ENCODE measurements at places on chromosomes 3 and 15.

DNA sequence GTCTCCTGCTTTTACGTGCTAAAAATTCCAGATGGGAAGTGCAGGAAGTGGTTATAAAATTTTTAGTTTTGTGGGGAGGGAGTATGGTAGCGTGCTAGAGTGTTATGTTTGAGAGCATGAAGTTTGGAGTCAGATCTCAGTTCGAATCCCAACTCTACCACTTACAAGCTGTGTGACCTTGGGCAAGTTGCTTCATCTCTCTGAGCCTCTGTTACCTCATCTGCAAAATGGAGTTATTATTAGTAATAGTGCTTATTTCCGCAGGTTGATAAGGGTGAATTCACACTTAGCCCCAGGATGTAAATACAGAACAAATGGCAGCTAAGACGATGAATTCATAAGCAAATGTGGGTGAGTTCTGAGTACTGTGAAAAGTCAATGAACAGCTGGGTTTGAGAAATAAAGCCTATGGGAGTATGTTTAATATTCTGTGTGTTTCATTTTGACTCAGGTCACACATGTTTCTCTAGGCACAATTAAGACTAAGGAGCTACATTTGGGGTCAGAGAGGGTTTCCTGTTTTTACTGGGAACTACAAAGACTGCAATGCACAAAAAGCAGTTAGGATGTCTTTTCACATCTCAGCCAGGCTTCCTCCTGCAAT lies 73.1 kb upstream of the FEZF2 start:
- DNase-seq: no peak

- DNase-seq: no peak
These were observed 95.4 kb downstream of the FRMD5 start for GRCh38 chr15:44099671-44100070.

- DNase-seq: no peak
These were observed 2.4 kb upstream of the SLC12A6 start for GRCh38 chr15:34339946-34340345.

GRCh38 chr3:113698956-113699355 lies 2.5 kb upstream of the USF3 start:
- no peak for DNase-seq

DNA sequence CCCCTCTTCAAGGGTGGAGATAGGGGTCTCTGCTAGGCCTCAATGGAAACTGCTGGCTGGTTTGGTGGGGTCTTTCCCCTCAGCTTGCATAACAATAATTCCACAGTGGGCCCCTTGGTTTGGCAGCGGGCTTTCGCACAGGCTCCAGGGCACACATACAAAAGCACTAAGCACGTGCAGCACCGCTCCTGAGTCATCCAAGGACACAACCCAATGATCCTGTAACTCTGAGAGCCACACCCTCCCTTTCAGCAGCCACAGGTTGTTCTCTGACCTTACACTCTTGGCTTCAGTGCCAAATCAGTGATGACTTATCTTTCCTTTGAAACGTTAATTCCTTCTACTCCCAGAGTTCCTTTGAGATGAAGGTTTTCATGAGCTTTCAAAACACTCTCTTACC lies 41.7 kb downstream of the DAPK2 start:
- no peak for DNase-seq

GRCh38 chr3:73605412-73605811 lies 19.3 kb downstream of the PDZRN3 start:
- DNase-seq: no peak

GRCh38 chr15:73957276-73957675 lies 31.0 kb downstream of the LOXL1 start:
- no peak for DNase-seq

DNA sequence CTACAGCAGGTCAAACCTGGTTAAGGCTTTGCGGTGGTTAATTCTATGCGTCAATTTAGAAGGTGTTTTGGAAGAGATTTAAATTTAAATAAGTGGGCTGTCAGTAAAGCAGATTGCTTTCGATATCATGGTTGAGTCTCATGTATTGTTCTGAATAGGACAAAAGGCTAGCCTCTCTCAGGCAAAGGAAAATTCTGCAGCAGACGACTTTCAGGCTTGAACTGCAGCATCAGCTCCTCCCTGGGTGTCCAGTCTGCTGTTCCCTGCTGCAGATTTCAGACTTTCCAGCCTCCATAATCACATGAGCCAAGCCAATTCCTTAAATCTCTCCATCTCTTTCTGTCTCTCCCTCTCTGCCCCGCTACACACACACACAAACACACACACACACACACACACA lies 143.2 kb downstream of the TUSC7 start:
- DNase-seq: no peak

GRCh38 chr3:55331524-55331923 lies 155.6 kb downstream of the WNT5A start:
- no peak for DNase-seq

DNA sequence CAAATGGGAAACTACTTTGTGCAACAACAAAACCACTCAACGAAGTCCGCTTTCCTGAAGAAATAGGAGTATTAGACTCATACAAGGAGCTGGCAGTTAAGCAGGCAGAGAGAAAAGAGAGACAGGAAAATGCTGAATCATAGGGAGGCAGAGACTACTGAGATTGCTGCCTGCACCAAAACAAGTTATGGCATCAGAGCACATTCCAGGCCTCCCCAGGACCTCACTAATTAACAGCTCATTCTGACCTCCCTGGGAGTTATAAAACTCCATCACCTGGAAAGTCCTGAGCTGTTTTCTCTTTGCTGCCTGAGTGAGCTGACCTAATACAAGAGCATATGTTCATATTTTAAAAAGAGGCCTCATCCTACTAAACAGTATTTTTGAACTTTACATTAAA lies 741.0 kb downstream of the MCTP2 start:
- DNase-seq: no peak

DNA sequence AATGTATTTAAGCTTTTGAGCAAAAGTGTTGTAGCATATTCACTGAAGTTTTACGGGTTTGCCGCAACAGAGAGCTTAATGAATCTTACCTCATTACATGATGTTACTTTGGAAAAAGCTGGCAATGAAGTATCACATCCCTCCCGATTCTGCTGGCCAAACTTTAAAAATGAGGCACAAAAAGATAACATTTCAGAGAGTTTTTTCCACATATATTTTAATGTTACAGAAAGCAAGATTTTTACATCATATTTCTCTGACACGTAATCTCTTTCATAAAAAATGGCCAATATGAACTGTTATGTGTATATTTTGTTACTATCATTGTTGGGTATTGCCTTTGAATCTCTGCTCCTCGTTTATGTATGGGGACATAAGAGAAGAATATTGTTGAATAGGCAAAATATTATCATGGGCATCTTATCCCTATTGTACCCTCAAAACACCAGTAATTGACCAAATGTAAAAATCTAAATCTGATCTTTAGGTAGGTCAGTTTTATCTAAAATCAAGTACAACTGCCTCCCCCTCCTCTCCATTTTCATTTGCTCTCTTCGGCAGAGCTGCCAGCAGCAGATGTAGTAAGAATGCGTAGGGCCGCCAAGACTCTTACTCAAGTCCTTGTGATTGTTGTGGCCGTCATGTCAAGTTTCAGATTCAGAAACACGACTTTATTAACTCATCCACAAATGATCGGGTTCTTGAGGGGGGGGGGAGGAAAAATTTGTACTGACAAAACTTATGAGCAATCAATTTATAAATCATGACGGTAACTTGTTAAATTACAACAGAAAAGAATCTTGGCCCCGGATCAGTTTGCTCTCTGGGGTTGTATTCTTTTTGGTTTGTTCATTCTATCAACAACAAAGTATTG lies 106.7 kb upstream of the THRB start:
- DNase-seq: no peak

DNA sequence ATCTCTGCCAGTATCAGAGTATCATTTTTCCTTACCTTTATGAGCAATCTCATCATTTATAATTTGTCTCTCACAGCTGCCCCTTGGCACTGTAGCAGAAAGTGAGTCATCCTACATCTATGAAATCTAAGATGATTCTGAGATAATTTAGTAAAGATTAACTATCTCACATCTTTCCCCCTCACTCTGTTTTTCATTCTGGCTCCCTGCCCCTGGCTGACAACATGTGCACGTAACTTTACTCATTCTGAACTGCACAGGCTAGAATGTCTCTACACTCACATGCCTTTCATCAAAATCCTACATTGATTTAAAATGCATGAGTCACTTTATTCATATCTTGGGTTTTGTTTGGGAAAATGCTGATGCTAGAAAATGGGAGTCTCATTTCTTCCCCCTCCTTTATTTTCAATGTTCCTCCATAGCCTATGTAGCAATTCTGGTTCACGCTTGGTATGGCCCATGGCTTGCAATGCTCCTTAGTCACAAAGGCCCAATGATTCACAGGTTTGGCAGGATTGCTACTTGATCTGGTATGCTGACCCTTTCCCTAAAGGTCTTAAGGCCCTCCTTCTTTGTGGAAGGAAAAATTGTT lies 838.5 kb downstream of the TUSC7 start:
- DNase-seq: no peak

GRCh38 chr3:5011555-5012256 lies 32.5 kb downstream of the BHLHE40 start:
- no peak for DNase-seq

DNA sequence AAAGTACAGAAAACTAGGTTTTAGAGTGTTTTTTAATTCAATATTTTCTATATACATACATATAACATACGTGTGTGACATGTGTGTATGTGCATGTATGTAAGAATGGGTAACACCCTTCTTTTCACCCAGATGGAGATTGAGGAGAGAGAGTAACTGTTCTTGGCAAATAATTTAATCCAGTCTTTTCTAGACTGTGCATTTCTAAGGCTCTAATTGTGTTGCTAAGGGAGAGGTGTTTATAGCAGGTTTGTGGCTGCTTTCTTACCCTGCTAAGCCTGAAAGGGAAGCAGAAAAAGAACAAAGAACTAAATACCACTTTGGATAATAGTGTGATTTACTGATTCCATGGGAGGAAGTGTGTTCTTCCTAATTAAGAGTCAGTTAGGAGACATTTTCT lies 46.0 kb upstream of the ALDH1L1 start:
- DNase-seq: no peak

- DNase-seq: no peak
These were observed 1.5 kb downstream of the RBM15B start for GRCh38 chr3:51392355-51393133.

DNA sequence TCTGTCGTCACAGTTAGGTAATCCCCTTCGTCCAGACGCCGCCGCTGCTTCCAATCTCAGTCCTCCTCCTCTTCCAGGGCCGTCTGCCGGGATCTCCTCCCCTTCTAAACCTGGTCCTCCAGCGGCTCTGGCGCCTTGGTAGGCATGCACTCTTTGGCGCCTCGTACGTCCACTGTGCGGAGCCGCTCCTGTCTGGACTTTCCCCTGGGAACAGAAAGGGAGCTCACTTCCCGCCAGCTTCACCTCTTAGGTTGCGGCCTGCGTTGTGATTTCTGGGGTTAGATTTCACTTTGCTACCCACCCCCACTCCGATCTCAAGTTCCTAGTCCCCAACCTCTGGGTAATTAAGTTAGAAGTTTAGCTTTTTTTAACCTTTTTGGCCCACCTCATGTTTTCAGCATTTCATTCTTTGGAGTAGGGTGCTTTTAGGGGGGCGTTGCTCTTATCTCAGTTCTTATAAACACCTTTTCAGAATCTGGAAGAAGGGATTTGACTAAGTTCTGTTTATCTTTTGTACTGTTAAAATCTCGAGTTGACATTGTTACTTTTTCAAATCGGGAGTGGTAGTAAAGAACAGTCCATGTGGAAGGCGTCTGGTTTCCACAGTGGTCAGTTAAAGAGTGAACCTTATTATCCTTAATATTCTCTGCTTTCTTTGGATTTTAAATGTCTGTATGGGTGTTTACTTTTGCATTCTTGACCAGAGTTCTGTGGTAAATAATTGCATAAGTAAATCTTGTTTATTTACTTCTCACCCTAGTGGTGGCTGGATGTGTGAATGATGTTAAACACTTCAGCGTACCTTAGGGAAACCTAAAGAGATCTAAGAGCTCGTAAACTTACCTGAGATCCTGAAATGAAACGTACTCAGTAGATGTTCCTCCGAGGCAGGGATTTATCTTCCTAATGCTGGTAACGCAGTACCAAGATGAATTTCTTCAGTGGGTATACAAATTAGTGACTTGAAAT lies 611 bp downstream of the CTDSPL2 start:
- no peak for DNase-seq

DNA sequence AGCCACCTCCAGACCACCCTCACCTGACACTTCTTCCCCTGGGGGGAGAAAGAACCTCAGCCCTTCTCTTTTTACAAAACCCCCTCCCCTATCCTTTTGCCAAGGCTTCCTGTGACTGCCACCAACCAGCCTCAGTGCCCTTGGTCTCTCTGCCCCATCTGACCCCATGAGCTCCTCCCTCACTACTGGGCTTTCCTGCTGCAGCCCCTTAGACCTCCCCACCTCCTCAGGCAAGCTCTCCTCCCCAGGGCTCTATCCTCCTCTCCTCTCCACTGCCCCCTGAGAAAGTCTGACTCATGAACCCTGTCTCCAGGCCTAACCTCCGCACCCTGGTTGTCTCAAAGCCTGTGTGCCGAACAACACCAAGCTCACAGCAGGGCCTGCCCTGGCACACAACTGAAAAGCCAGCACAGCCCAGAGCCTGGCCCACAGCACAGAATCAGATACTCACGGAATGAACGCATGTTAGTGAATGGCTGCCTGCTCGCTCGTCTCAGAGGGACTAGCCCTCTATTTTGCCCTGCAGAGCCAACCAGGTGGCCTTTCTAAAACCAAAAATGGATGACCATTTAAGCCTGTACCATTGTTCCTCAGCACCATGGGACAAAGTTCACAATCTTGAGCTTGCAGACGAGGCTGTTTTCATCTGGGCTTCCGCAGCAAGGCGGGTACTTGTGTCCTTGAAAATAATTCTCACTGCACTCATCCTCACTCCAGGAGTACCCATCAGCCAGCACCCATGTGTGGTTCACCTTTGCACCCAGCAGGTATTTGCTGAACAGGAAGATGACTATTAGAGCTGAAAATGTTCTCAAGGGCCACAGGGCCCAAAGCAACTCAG lies 1.7 kb downstream of the CHDH start:
- DNase-seq: no peak

DNA sequence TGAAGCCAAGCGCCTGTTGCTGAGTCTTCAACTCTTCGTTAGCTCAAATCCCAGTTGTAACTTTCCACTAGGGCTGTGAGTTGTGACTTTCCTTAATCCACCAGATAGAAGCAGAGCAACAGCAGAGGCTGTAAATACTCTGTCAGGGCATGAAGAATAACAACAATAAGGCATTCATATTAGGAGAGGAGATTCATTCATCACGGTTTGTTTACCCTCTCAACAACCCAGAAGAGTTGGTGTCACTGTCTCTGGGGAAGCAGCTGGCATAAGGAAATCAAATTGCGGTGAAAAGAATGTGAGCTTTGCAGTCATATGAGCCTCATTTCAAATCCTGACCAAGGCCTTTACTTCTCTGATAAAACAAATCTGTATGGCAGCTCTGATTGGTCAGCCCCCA lies 184.8 kb downstream of the SHQ1 start:
- no peak for DNase-seq

GRCh38 chr3:128319107-128319506 lies 147.6 kb downstream of the DNAJB8 start:
- no peak for DNase-seq

DNA sequence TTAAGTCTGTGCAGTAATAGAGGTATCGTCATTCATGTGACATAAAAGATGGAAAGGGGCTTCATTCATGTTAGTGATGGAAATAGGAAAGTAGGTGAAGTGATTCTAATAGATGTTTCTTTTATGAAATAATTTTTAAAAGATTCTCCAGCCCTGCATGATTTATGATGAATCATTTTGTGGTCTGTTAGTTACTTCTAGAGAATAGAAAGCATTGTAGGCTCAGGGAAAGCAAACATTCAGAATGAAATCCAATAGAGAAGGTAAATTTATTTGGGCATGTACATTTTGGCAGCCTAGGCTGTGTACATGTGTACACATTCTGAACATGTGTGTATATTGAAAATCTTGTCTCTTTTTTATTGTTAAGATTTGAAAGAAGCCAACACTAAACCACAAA lies 23.1 kb downstream of the PPARG start:
- no peak for DNase-seq
